ENCODE measurements at places on chromosomes 5 and 9. TPM values are rescaled to one million over a fixed set of nuclear protein-coding genes. Genes with fewer than 3 reads are reported as not detected.

The MEF2C gene
- total RNA-seq = 38.6 TPM

The DOK3 gene
- 1.3 TPM for total RNA-seq

The SPATA6L gene
- 1.2 TPM for total RNA-seq

The ADAMTS16 gene
- total RNA-seq = not detected

The LCN6 gene
- total RNA-seq = not detected

The PPIC gene
- 57.2 TPM for total RNA-seq

The SYNPO gene
- total RNA-seq = 3.9 TPM

The FBXO10 gene
- total RNA-seq = 7.6 TPM

The KCNV2 gene
- not detected for total RNA-seq

The LHX2 gene
- not detected for total RNA-seq

The RIOK2 gene
- total RNA-seq = 24.9 TPM

The TAL2 gene
- not detected for total RNA-seq

The LIX1 gene
- not detected for total RNA-seq

The TRIM36 gene
- 0.36 TPM for total RNA-seq

The RNF14 gene
- total RNA-seq = 80.3 TPM

The FOXD4L3 gene
- not detected for total RNA-seq

The SLC46A2 gene
- total RNA-seq = not detected

The DOCK2 gene
- 4.6 TPM for total RNA-seq

The HSPA5 gene
- 126 TPM for total RNA-seq

The RNF44 gene
- 3.1 TPM for total RNA-seq

The SPINK13 gene
- not detected for total RNA-seq

The ARAP3 gene
- 6.2 TPM for total RNA-seq

The FOXD4L6 gene
- not detected for total RNA-seq

The GRM6 gene
- not detected for total RNA-seq

The LOX gene
- total RNA-seq = 193 TPM

The DNAH5 gene
- under 0.01 TPM for total RNA-seq

The CYLC2 gene
- total RNA-seq = not detected

The NKD2 gene
- 0.81 TPM for total RNA-seq

The CCDC192 gene
- not detected for total RNA-seq

The MYMK gene
- not detected for total RNA-seq

The IDNK gene
- total RNA-seq = 7.6 TPM

The SLC6A7 gene
- not detected for total RNA-seq

The AQP3 gene
- 1.9 TPM for total RNA-seq

The GLRA1 gene
- total RNA-seq = not detected

The C5orf46 gene
- total RNA-seq = not detected

The PURA gene
- total RNA-seq = 30.4 TPM

The IL9 gene
- not detected for total RNA-seq

The HAPLN1 gene
- 1.3 TPM for total RNA-seq

The EGFL7 gene
- 5.6 TPM for total RNA-seq

The IRX4 gene
- not detected for total RNA-seq

The MZB1 gene
- 0.18 TPM for total RNA-seq

The PCDHGB6 gene
- 3.8 TPM for total RNA-seq

The ZNF366 gene
- total RNA-seq = not detected

The FBXO38 gene
- 45.7 TPM for total RNA-seq

The LCN12 gene
- total RNA-seq = not detected

The SLC45A2 gene
- total RNA-seq = 0.09 TPM

The TMEM171 gene
- total RNA-seq = 0.90 TPM

The DOCK8 gene
- 0.18 TPM for total RNA-seq

The MAT2B gene
- 74.7 TPM for total RNA-seq

The HRH2 gene
- total RNA-seq = under 0.01 TPM

The SLC34A1 gene
- not detected for total RNA-seq

The CAMK2A gene
- total RNA-seq = 0.09 TPM

The MXD3 gene
- 2.6 TPM for total RNA-seq

The JADE2 gene
- 28.0 TPM for total RNA-seq

The EMB gene
- 0.16 TPM for total RNA-seq

The PPP3R2 gene
- total RNA-seq = not detected

The ITK gene
- not detected for total RNA-seq

The PDE6A gene
- not detected for total RNA-seq

Data from fibroblast of the aortic adventitia (primary cell).